ENCODE measurements at places on chromosomes 3 and 15.

DNA sequence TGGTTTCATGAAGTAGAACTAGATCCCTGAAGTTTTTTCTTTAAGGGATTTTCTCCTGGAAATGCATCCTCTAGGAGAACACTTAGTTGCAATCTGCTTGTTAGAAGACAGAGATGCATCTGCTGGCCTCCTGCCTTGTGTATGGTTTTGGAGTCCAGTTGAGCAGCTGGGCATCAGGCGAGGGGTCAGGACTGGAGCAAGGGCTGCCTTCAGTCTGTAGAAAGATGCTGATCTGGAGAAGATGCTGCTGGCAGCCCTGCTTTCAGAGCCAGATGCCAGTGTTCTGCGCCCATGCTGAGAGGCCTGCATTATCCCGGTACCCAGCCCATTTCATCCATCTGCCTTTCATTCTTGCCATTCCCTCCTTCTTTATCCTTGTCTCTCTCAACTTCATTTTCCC is 77.4 kb downstream of the CHCHD6 start:
- H3K36me3 ChIP-seq: no peaks in the 10 kb centered on the region
- DNase-seq: no peak
- no peak overlapping the region for H3K27ac ChIP-seq
- H3K4me3 ChIP-seq: no peak overlapping the region

- no peak for DNase-seq
- no peaks in the 10 kb centered on the region for H3K27me3 ChIP-seq
- H3K4me1 ChIP-seq: no peaks in the 10 kb centered on the region
- H3K27ac ChIP-seq: no peak overlapping the region
- no peaks in the 10 kb centered on the region for H3K36me3 ChIP-seq
- no peak overlapping the region for H3K4me3 ChIP-seq
Measured at GRCh38 chr3:178456621-178457285, 79.5 kb upstream of the KCNMB2 start.

- no peaks in the 10 kb centered on the region for H3K27me3 ChIP-seq
- H3K4me1 ChIP-seq: no peaks in the 10 kb centered on the region
- no peak overlapping the region for H3K27ac ChIP-seq
- H3K36me3 ChIP-seq: no peaks in the 10 kb centered on the region
- no peak for DNase-seq
- no peak overlapping the region for H3K4me3 ChIP-seq
Measured at GRCh38 chr3:175088766-175089380, 229.7 kb downstream of the NAALADL2 start.

GRCh38 chr3:13491206-13491974 is 11.3 kb downstream of the HDAC11 start:
- H3K4me3 ChIP-seq: no peak overlapping the region
- no peaks in the 10 kb centered on the region for H3K27me3 ChIP-seq
- H3K36me3 ChIP-seq: no peaks in the 10 kb centered on the region
- DNase-seq: no peak
- H3K4me1 ChIP-seq: no peaks in the 10 kb centered on the region

DNA sequence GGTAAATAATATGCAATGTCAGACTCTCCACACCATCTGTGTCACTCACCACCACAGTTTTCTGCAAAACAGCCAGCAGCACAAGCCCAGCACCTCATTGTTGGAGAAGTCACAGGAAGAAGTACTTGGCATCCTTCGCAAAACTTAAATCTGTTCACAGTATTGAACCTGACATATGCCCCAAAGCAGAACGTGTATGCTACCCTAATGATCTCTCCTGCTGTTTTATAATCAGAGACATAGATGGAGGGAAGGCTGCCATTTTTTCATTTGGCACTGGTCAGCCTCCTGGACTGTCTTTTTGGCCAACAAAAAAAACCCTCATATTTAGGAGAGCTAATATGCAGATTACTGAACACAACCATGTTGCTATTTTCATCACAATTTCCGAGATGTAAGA is 1272.9 kb downstream of the ROBO1 start:
- H3K36me3 ChIP-seq: no peaks in the 10 kb centered on the region
- no peak overlapping the region for H3K4me3 ChIP-seq
- no peaks in the 10 kb centered on the region for H3K27me3 ChIP-seq
- no peak overlapping the region for H3K27ac ChIP-seq
- no peaks in the 10 kb centered on the region for H3K4me1 ChIP-seq

DNA sequence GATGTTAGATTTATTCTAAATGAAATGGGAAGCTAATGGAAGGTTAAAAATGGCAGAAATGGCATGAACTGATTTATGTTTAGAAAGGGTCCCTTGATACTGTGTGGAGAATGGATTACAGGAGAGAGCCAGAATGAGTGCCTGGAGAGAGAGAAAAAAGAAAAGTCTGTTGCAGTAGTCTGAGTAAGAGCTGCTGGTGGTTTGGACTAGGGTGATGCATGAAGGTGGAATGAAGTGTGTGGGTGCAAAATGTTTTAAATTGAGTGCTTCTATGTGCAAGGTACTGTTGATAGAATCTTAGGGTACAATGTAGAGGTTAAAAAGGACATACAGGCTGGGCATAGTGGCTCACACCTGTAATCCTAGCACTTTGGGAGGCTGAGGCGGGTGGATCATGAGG is 11.4 kb upstream of the MGA start:
- no peak overlapping the region for H3K4me3 ChIP-seq
- no peak for DNase-seq
- H3K4me1 ChIP-seq: no peaks in the 10 kb centered on the region
- H3K36me3 ChIP-seq: no peaks in the 10 kb centered on the region
- no peaks in the 10 kb centered on the region for H3K27me3 ChIP-seq
- no peak overlapping the region for H3K27ac ChIP-seq

- H3K36me3 ChIP-seq: no peaks in the 10 kb centered on the region
- H3K4me3 ChIP-seq: no peak overlapping the region
Measured at GRCh38 chr3:100518244-100518643, 25.8 kb downstream of the TMEM45A start.

GRCh38 chr15:89806559-89807550 is 7.8 kb downstream of the ANPEP start:
- no peaks in the 10 kb centered on the region for H3K36me3 ChIP-seq
- no peak overlapping the region for H3K4me3 ChIP-seq
- no peak overlapping the region for H3K27ac ChIP-seq
- H3K4me1 ChIP-seq: no peaks in the 10 kb centered on the region
- DNase-seq: no peak

DNA sequence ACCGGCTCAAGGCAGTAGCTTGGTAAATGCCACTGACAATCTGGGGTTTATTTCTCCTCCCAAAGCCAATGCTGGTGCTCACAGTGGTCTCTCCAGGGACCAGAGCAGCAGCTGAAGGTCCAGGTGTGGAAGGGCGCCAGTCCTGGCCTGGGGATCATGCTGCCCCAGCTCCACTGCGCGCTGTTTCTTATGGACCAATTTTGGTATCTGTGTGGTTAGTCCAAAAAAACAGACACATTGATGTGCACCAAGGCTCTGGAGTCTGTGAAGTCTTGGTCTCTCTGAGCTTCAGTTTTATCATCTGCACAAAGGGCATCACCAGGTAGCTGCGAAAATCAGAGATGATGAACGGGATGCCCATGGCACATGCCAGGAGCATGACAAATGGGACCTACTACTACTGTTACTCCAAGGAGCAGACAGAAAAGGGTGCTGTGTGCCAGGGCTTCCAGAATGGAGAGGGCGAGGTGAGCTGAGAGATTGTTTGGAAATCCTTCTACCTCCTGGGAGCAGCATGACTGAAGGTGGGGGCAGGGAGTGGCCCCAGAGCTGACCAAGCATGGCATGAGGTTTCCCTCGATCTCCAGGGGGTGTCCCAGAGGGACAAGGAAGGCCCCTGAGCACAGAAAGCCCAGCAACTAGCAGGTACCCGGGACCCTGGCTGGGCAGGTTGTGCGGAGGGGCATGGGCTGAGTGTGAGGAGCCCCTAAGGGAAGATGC is 134.3 kb upstream of the PRR20G start:
- H3K36me3 ChIP-seq: no peaks in the 10 kb centered on the region
- DNase-seq: no peak
- no peak overlapping the region for H3K27ac ChIP-seq

DNA sequence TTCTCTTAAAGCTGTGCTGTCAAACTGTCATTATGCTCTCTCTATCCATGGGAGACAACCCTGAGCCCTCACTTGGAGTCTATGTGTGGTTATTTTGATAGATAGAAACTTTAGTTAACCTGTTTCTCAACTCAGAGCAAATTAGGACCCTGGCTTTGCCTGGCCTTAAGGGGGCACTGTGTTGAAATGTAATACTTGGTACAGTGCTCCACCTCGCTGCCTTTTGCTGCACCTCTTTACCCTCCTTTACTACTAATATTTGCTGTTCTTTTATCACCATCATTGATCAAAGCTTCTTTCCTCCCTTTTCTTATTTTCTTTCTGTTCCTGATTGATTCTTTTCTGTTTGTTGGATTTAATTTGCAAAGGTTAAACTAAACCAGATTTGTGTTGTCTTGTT is 34.3 kb downstream of the STT3B start:
- peak; percentile 25 for DNase-seq
- no peaks in the 10 kb centered on the region for H3K36me3 ChIP-seq
- H3K27me3 ChIP-seq: no peaks in the 10 kb centered on the region
- no peak overlapping the region for H3K4me3 ChIP-seq

GRCh38 chr15:43872416-43873020 is 45.7 kb downstream of the WDR76 start:
- no peak overlapping the region for H3K4me3 ChIP-seq
- H3K4me1 ChIP-seq: peaks cover 3% of the 10 kb centered on the region
- H3K27ac ChIP-seq: no peak overlapping the region
- no peak for DNase-seq
- no peaks in the 10 kb centered on the region for H3K27me3 ChIP-seq
- no peaks in the 10 kb centered on the region for H3K36me3 ChIP-seq

DNA sequence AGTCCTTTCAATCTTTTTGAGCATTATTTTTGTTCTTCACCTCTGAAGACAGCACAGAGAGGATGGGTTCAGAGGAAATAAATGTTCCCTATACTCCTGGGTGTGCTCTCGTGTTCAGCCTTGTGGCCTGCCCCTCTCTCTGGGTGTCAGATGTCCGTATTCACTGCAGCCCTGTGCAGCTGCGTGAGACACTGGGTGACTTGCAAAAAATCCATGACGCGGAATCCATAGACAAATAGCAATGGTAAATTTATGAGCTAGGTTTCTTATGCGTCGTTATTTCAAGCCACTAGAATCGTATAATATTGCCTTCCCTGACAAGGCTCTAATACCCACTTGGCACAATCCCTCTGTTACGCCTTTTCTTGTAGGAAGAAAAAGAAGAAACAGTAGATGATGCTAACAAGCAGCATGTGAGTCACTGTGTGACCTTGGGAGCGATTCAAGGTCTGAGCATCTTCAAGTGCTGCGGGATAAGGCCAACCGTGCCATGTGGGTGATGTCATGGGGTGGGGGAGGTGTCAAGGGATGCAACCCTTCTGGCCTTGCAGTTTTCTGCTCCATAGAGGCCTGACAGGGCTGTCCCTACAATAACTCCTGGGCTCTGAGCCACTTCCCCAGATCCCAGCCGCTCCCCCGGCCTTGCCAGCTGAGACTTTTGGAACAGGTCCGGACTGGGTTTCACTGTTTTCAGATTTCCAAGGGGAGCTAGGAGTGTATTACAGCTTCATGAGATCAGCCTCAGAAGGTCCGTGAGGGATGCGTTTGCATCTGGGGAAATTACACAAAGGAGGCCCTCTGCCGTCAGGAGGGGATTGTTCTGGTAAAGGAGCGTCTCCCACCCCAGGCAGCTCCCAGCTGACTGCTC is 47.6 kb upstream of the POMGNT2 start:
- H3K27me3 ChIP-seq: no peaks in the 10 kb centered on the region
- DNase-seq: no peak
- H3K27ac ChIP-seq: no peak overlapping the region
- H3K36me3 ChIP-seq: no peaks in the 10 kb centered on the region
- H3K4me3 ChIP-seq: no peak overlapping the region

- H3K36me3 ChIP-seq: no peaks in the 10 kb centered on the region
- no peaks in the 10 kb centered on the region for H3K4me1 ChIP-seq
- no peaks in the 10 kb centered on the region for H3K27me3 ChIP-seq
- no peak overlapping the region for H3K4me3 ChIP-seq
- DNase-seq: no peak
Measured at GRCh38 chr3:37793889-37794591, 67.6 kb upstream of the CTDSPL start.

- H3K36me3 ChIP-seq: no peaks in the 10 kb centered on the region
- no peaks in the 10 kb centered on the region for H3K27me3 ChIP-seq
- DNase-seq: no peak
- H3K4me3 ChIP-seq: no peak overlapping the region
- H3K4me1 ChIP-seq: no peaks in the 10 kb centered on the region
Measured at GRCh38 chr3:167876620-167877281, 141.2 kb downstream of the SERPINI1 start.

GRCh38 chr15:52783929-52784798 is 6.0 kb downstream of the ONECUT1 start:
- DNase-seq: no peak
- no peaks in the 10 kb centered on the region for H3K4me1 ChIP-seq
- H3K27me3 ChIP-seq: peaks cover 42% of the 10 kb centered on the region
- no peaks in the 10 kb centered on the region for H3K36me3 ChIP-seq
- H3K4me3 ChIP-seq: no peak overlapping the region

DNA sequence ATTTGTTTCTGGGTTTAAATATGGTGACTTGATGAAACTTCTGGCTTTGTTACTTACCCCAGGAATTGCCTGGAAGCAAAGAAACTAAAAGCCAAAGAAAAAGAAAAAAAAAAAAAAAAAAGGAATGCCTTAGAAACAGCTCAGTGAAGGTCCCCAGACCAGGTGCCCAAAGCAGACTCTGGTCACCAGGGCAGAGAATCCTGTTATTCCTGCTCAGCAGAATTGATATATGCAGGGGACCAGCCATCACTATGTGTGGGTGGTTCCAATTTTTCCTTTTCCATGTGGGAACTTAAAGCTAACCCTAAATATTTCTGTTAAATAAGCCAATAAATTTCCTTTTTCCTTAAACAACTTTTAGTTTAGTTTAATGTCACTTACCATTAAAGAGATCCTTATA is 100.8 kb upstream of the TPRG1 start:
- no peaks in the 10 kb centered on the region for H3K4me1 ChIP-seq
- H3K27ac ChIP-seq: no peak overlapping the region
- no peaks in the 10 kb centered on the region for H3K27me3 ChIP-seq
- H3K4me3 ChIP-seq: no peak overlapping the region

DNA sequence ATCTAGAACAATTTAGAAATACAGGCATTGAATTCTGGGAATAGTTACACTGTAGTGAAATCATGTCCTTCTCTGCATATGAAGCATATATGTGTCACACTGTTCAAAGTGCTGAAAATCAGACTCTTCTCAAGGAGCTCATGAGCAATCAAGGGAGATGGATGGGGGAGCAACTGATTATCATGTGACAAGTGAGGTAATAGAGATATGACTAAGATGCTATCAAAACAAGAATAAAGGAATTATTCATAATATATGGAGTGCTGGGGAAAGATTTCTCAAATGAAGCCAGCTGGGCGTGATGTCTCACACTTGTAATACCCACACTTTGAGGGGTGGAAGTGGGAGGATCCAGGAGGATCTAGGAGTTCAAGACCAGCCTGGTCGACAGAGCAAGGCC is 74.9 kb upstream of the CHRNB4 start:
- H3K36me3 ChIP-seq: no peaks in the 10 kb centered on the region
- no peak overlapping the region for H3K4me3 ChIP-seq
- H3K4me1 ChIP-seq: no peaks in the 10 kb centered on the region

GRCh38 chr3:126349611-126350501 is 7.4 kb downstream of the KLF15 start:
- no peak overlapping the region for H3K27ac ChIP-seq
- H3K4me1 ChIP-seq: no peaks in the 10 kb centered on the region
- no peak overlapping the region for H3K4me3 ChIP-seq
